ENCODE measurements at places on chromosomes 13 and 19.

DNA sequence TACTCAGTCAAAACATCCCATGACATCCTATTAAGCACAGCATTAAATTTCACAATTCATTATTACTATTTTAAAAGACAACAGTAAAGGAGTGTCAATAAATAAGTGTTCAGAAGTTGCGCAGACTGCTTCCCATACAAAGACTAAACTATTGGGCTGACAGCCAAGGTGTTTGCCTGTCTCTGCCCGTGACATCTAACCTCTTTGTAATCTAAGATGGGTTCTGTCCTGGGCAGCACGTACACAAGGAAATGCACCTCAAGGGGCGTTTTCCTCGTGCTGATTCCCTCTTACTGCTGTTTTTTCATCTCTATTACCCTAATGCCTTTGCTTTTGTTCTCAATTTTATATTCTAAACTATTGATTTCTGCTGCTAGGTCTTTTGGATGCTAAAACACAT, 216.3 kb downstream of the NHLRC3 start:
- no peak for DNase-seq

GRCh38 chr13:26895081-26895807, 134.7 kb upstream of the GPR12 start:
- DNase-seq, result no peak

GRCh38 chr19:11332822-11333221, 6.6 kb downstream of the RAB3D start:
- DNase-seq, result no peak

DNA sequence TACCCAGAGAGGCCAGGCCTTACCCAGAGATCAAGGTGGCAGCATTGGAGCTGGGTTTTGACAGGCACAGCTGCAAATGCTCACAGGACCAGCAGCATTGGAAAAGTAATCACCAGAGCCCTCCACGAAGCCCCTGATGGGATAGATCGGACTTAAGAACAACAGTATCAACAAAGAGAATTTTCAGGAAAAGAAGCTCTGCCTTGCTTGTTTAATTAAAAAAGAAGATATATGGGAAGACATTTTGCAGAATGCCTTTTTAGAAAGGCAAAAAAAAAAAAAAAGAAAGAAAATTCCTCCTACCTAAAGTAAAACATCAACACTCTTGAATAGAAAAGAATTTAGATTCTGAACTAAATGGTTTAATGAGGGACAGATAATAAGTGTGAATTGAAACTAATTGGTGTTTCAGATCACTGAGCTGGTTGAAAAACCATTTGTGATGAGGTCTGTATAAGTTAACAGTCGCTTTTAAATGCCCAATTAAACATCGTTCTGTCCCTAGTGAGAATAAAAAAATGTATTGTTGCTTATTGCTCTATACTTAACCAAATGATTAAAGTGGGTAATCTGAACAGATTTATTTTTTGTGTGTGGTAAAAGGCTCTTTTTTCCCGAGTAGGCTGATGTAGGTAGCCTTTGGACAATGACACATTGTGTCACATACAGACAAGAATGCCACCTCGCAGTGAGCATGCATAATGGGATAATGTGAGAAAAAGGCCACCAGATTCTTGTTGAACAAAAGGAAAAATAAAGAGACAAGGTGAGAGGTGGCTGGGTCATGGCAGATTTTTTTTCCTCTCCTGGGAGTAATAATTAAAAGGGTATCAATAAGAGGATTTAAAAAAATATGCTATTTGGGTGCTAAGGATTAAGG, 93.0 kb upstream of the ARGLU1 start:
- no peak for DNase-seq

DNA sequence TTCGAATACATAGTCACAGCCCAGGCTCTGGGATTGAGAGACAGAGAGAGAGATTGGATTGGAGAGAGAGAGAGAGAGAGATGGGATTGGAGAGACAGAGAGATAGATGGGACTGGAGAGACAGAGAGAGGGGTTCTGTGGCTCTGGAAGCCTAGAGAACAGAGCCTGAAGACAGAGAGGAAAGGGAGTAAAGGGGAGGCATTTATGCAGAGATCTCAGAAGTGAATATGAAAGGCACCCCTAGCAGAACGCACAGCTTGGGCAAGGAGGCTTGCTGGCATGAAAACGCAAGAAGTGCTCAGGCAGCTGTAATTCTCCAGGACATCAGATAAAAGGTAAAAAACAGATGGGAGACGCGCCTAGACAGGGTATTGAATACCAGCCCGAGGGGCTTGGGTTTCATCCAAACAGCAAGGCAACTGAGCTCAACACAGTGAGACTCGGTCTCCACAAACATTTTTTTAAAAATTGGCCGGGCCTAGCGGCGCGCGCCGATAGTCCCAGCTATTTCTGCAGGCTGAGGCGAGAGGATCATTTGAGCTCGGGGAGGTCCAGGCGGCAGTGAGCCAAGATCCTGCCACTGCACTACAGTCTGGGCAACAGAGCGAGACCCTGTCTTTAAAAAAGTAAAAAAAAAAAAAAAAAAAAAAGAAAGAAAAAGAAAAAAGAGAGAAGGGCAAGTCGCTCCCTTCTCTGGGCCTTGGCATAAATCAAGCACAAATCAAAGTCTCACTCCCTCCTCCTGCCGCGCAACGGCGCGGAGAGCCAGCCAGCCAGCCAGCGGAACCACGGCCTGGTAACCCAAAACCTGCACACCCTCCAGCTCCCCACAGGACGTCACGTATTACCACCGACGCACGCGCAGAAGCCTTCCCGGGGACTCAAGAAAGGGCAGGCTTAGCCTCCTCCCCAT, 774 bp upstream of the PPP2R1A start:
- DNase-seq, result peak; percentile 96
